ENCODE measurements at places on chromosomes 1 and 21. TPM values are rescaled to one million over a fixed set of nuclear protein-coding genes. Genes with fewer than 3 reads are reported as not detected.

- no peak for DNase-seq
Measured at GRCh38 chr1:66396212-66396890, 137.6 kb upstream of the SGIP1 start.

DNA sequence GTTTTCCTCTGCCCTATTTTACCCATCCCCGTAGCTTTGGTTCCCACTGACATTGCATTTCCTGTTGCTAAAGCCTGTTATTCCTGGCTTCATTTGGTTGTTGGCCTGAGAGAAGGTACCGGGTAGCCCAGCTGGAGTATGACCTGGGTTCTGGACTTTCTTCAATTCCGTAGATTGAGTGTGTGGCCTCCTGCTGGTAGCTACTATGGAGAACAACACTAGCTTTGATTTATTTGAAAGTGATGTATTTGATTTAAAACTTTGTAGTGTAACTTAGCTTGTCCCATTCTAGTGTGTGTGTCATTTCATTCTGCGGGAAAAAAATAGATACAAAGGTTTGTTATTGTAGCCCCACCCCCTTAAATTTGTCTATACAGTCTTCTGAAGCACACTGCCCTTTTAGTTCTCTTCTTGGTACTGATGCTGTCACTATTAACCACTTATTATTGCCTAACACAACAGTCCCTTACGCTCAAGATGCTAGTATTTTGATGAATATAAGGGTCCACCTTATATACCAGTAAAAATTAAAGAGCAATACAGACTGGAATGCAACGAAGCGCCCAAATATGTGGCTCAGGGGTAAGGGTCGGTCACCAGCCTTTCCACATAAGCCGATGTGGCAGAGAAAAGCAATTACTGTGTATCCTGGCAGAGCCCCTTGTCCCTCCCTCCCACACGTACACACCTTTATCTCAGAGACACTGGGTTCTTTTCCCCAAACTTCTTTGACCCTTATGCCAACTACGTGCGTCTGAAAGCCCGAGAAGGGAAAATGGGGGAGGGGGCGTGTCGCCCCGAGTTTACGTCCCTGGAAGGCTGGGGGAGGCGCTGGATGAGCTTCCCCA lies 643 bp upstream of the MOV10 start:
- no peak for DNase-seq

DNA sequence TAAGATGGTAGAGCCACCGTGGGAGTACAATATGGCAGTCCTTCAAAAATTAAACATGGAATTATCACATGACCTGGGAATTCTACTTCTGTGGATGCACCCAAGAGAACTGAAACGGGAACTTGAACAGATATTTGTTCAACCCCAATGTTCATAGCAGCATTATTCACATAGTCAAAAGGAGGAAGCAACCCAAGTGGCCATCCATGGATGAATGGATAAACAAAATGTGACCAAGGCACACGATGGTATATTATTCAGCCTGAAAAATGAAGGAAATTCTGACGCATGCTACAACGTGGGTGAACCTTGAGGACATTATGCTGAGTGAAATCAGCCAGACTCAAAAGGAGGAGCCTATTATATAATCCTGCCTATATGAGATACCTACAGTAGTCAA lies 22.8 kb upstream of the LAPTM5 start:
- no peak for DNase-seq

GRCh38 chr1:15286452-15286851 lies 39.4 kb downstream of the FHAD1 start:
- no peak for DNase-seq

DNA sequence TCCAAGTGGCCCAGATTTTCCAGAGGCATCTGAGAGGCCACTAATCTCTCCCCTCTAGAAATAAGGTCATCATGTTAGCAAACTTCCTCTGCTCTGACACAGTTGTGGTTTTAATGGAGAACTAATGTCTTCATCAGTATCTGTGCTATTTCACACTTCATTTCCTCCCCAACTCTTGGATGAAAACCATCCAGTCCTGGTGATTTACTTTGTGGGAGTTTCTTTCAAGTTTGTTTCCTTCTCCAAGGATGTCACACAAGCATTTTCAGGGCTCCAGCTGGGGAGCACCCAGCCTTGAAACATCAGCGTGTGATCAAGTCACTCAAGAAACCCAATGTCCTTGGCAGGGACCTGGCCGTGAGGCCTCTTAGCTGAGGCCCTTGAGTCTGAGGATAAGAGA lies 38.8 kb downstream of the TBX15 start:
- DNase-seq = no peak

DNA sequence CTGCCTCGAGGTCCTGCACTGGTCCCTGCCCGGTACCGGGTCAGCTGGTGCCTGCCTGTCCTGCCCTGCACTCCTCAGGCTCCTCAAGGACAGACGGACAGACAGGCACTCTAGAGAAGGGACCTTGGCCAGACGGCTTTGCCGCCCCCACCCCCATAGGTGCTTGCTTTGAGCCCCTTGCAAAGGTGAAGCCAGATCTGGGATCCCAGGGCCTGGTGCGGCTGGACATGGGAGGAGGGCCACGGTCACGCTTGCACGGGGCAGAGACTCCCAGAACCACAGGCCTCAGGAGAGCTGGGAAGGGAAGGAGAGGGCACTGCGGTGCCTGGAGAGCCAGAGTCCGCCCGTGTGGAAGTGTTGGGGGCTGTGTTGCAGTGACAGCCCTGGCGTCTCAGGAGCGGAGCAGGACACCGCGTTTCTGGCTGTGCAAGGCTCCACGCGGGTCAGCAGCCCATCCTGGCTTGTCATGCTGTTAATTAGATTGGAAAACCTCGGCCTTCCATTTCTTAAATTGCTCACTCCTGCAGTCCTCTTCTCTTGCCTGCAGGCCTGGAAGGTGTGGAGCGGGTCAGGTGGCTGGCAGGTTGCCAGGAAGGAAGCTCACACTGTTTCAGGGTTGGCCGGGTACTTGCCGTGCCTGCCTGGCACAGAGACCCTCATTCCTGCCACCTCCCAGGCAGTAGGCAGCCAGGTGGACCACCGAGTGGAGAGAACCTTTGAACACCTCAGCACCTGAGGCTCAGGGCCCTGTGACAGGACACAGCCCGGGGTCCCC lies 16.3 kb downstream of the COL18A1 start:
- DNase-seq = peak; percentile 22

DNA sequence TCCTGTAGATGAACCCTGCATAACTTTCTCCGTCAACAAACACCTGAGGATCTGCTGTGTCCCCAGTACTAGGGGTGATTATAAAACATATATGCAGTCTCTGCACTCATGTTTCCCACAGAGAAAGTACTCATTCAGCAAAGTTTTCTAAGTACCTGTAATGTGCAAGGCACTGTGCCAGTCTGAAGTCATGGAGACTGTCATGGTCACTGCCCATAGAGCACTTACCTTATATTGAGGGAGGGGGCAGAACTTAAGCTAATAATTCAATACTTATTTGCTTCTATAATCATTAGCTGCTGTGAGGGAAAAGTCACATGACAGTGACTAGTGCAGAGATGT lies 41.2 kb downstream of the MAP3K21 start:
- no peak for DNase-seq

DNA sequence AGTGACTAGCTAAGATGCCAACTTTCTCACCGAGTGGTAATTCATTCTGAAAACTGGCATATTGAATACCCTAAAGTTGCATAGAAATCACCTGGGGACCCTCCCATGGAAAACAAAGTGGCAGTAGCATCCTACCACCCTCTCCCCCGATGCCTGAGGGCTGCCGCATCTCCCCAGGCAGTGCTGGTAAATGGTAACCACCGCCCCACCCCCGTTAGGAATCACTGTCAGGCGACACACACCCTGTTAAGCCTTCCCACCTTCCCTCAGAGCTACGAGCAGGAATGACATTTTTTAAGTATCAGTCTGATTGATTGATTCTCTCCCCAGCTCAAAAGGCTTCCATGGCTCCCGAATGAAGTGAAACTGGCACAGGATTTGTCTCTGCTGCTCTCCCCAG lies 28.3 kb downstream of the TMPRSS2 start:
- DNase-seq = no peak

- peak; percentile 47 for DNase-seq
Measured at GRCh38 chr1:8137481-8138244, 111.6 kb upstream of the ERRFI1 start.

- DNase-seq = no peak
Measured at GRCh38 chr21:37538971-37539590, 172.5 kb downstream of the DYRK1A start.

DNA sequence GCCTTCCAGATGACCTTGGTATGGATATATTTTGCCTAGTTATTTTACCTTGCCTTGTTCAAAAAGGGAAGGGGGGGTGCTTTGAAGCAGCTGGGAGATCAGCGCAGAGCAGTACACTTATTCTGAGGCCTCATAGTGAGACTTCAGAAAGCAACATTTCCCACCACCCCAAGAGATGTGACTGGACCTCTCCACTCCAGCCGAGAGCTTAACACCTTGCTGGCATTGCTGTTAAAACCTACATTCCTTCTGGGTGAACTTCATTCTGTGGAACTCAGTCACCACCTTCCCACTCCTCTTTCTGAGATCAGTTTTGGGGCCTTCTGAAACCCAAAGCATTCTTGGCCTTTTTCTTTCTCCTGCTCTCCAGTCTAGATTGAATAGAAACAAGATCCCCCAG lies 148.7 kb downstream of the BARHL2 start:
- DNase-seq = no peak

GRCh38 chr1:156502894-156503697 lies 2.5 kb upstream of the MEF2D start:
- DNase-seq = peak; percentile 91

- peak; percentile 67 for DNase-seq
Measured at GRCh38 chr1:155324717-155325602, 4.3 kb downstream of the RUSC1 start.

DNA sequence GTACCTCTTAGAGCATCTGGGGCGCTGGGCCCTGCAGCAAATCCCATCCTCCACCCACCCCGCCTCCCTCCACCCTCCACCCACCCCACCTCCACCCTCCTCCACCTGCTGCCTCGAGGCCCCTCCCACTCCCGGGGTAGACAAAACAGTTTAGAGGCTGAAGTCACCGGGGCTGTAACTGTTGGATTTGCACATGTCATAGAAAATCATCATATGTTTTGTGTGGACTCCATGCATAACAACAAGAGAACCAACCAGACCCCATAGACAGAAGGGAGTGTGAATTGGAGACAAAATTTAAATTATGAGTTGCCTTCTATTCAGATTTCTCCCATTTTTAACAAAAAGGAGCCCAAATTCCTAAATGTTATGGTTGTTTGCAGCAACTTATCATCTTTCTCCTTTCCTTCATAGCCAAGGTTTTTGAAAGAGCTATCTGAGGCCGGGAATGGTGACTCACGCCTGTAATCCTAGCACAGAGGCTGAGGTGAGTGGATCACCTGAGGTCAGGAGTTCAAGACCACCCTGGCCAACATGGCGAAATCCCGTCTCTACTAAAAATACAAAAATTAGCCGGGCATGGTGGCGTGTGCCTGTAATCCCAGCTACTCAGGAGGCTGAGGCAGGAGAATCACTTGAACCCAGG lies 28.2 kb upstream of the LGALS8 start:
- DNase-seq = no peak

- no peak for DNase-seq
Measured at GRCh38 chr1:82455342-82455741, 654.6 kb downstream of the ADGRL2 start.

DNA sequence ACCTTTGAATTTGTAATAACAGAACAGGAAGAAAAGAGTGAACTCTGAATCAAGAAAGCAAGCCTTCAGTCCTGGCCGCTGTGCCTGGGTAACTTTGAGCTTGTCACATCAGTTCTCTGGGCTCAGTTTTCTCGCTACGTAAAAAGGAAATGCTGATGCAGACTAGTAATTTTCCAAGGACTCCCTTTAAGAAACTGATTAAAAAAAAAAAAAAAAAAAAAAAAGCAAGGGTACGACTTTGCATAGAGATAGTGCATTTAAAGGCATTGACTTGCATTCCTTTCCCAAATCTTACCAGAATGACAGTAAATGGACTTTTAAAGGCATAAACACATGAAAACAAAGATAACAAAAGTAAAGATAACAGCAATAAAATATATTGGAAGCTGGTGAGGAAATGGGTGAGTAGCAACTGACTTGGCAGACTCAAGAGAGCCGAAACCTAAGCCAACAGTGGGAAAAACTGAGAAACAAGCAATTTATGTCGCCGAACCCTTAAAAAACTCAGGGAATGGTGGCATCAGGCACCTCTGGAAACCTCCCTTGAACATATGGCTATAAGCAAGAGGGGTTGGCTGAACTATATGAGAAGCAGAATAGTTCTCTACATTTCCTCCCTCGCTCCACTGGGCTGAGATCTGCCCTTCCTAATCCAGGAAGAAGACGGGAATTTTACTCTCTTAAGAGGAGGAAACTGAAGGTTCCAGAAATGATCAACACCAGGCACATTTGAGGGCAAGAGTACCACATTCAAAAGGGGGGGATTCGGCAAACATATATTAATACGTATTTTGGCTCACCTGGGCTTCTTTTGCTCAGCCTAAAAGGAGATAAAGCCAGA lies 189.2 kb downstream of the CDC7 start:
- DNase-seq = no peak

GRCh38 chr1:17120481-17120877 lies 1.2 kb upstream of the PADI2 start:
- DNase-seq = no peak

DNA sequence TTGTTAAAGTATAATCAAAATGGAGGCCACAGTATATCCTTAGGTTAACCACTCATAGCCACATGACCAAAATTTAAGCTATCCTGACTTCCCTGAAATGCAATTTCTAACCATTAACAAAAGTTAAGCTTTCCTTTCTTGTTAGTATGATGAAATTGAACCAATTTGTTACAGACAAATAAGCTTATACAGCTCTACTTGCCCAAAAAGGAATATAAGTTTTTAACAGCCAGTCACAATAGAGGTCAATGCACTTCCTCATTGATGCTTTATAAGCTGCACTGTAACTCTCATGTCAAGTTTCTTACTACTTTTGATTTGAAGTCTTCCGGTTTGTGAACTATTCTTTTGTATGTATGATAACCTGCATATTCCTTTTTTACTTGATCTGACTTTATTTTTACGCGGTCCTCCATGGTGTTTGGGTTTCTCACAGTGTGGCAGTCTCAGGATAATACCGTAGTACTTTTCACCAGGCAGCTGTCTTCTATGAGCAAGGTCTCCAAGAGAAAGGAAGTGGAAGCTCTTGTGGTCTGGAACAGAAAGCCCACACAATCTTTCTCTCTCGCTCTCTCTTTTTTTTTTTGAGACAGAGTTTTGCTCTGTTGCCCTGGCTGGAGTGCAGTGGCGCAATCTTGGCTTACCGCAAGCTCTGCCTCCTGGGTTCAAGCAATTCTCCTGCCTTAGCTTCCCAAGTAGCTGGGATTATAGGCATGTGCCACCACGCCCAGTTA lies 331.6 kb downstream of the SRGAP2C start:
- no peak for DNase-seq

DNA sequence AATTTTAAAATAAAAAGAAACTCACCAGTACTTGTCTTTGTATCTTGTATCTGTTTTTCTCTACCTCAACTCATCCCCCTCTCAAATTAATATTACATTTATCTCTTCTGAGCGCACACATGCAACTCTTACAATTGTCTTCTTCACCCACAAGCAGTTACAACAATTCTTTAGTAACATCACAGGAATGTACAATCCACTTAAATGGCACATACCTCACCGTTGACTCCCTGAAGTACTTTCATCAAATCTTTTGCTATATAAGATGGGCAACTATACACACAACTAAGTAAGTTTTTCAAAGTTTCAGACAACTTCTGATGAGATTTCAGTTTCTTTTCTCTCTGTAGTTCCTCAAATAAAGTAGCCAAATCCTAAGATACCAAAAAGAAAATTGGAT lies 28.3 kb downstream of the HEATR1 start:
- DNase-seq = no peak

OR2G6 gene
- not detected for total RNA-seq

SPRR3 gene
- total RNA-seq = not detected

PPIH gene
- total RNA-seq = 18.9 TPM

PALMD gene
- 103 TPM for total RNA-seq

BACE2 gene
- 17.5 TPM for total RNA-seq

OR2M4 gene
- not detected for total RNA-seq

VAMP4 gene
- 3.8 TPM for total RNA-seq

EDARADD gene
- 1.7 TPM for total RNA-seq
